ENCODE measurements at places on chromosomes 7 and 10. TPM values are rescaled to one million over a fixed set of nuclear protein-coding genes. Genes with fewer than 3 reads are reported as not detected.

PIK3CG gene
- not detected for total RNA-seq

MYL7 gene
- not detected for total RNA-seq

EPHA1 gene
- under 0.01 TPM for total RNA-seq

ODAD2 gene
- 1.5 TPM for total RNA-seq

GNGT1 gene
- total RNA-seq: not detected

LRRD1 gene
- 0.17 TPM for total RNA-seq

FGL2 gene
- total RNA-seq: 97.6 TPM

NANOS1 gene
- total RNA-seq: 1.2 TPM

AOC1 gene
- total RNA-seq: not detected

ASZ1 gene
- total RNA-seq: not detected

TACC2 gene
- 7.6 TPM for total RNA-seq

INA gene
- total RNA-seq: 0.50 TPM

ZNF467 gene
- 1.0 TPM for total RNA-seq

ERVW-1 gene
- total RNA-seq: not detected

KCP gene
- 0.50 TPM for total RNA-seq

ZNRF2 gene
- total RNA-seq: 7.9 TPM

PLEKHS1 gene
- total RNA-seq: not detected

OR13A1 gene
- total RNA-seq: not detected

SPDYE11 gene
- total RNA-seq: not detected

RSPH10B gene
- total RNA-seq: 0.66 TPM

SPDYE1 gene
- total RNA-seq: under 0.01 TPM

CPA4 gene
- 20.0 TPM for total RNA-seq

PRLHR gene
- total RNA-seq: not detected

SFXN4 gene
- total RNA-seq: 17.7 TPM

GCK gene
- 1.7 TPM for total RNA-seq

CDC14C gene
- total RNA-seq: 0.17 TPM
